HS-27A (cell line): ENCODE measurements at places on chromosomes 13 and 19.

- no peak for DNase-seq
These were observed 53.5 kb upstream of the PCDH9 start for GRCh38 chr13:67283637-67284036.

DNA sequence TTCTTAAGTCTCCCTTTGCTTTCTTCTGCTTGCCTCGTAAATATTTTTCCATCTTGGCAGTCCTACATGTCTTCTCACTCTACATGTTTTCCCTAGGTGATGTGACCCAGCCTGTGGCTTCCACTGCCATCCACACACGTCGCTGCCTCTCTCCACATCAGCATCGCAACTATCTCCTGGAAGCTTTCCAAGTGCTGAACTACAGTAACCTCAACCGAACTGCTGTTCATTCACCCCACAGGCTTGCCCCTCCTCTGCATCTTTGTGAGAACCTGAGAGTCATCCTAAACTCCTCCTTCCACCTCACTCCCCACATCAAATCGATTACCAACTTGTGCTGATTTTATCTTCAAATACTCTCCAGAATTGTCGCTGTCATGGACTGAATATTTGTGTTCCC lies 41.2 kb upstream of the USPL1 start:
- no peak for DNase-seq

DNA sequence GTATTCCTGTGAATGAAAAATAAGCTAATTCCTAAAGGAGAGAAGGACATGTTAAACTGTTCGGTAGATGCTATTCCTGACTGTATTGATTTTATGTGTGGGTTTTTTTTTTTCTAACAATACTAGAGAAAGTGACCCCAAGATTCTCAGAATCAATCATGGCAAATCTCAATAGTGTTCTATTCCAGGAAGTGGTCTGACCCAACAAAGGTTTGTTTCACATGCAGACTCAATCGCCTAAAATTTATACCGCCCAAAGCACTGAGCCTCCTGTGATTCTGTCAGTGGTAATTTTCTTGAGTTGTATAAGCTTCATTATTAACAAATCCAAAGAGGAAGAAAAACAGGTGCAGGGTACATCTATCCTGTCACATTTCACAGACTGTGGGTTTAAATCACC lies 293.7 kb downstream of the SUCLA2 start:
- DNase-seq = no peak

DNA sequence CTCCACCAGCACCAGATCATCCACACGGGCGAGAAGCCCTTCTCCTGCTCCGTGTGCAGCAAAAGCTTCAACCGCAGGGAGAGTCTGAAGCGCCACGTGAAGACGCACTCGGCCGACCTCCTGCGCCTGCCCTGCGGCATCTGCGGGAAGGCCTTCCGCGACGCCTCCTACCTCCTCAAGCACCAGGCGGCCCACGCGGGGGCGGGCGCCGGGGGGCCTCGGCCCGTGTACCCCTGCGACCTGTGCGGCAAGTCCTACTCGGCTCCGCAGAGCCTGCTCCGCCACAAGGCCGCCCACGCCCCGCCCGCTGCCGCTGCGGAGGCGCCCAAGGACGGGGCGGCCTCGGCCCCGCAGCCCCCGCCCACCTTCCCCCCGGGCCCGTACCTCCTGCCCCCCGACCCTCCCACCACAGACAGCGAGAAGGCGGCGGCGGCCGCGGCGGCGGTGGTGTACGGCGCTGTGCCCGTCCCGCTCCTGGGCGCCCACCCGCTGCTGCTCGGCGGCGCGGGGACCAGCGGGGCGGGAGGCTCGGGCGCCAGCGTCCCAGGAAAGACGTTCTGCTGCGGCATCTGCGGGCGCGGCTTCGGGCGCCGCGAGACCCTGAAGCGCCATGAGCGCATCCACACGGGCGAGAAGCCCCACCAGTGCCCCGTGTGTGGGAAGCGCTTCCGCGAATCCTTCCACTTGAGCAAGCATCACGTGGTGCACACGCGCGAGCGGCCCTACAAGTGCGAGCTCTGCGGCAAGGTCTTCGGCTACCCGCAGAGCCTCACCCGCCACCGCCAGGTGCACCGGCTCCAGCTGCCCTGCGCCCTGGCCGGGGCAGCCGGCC lies 9.4 kb downstream of the ZNF784 start:
- no peak for DNase-seq

DNA sequence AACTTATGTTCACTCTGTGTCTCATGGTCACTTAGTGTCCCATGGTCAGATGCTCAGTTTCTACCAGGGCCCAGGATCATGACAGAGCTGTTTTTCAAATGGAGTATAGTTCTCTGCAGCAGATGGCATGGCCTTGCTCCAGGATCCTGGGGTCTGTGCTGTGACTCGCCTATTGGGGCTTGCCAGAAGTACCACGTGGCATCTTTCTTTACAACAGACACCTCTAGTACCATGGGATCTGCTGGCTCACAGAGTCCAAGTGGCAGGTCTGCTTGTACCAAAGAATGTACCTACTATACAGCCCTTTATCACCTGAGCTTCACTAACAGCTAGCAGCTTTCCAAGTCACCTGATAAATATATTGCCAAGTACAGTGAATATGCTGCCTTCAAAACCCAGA lies 6.0 kb upstream of the RNF6 start:
- DNase-seq = no peak

GRCh38 chr19:44889830-44890365 lies 1.2 kb upstream of the TOMM40 start:
- DNase-seq = no peak

- no peak for DNase-seq
These were observed 181.7 kb upstream of the RFC3 start for GRCh38 chr13:33636243-33636642.
